ENCODE measurements at places on chromosomes 5 and 9.

- no peak for DNase-seq
Observed at GRCh38 chr9:89008055-89008743, 16.9 kb downstream of the S1PR3 start.

- no peak for DNase-seq
Observed at GRCh38 chr5:73564675-73565074, 764 bp downstream of the ANKRA2 start.

DNA sequence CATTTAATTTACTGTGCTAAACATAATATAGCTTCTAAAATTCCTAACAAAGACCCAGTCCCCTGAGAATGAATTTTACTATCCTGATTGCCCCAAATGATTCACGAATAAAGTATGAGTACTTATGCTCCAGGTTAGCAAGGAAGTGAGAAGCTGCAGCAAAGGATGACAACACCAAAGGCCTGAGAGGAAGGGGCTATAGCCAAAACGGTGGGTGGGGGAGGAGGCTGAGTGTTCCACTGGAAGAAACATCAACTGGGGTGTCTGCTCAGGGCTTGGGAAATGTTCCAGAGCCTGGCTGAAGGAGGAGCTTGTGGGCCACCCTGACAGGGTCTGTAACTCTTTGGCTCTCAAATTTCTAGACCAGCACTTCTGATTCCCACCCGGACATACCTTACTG lies 157.3 kb downstream of the ADAMTS12 start:
- DNase-seq: no peak

DNA sequence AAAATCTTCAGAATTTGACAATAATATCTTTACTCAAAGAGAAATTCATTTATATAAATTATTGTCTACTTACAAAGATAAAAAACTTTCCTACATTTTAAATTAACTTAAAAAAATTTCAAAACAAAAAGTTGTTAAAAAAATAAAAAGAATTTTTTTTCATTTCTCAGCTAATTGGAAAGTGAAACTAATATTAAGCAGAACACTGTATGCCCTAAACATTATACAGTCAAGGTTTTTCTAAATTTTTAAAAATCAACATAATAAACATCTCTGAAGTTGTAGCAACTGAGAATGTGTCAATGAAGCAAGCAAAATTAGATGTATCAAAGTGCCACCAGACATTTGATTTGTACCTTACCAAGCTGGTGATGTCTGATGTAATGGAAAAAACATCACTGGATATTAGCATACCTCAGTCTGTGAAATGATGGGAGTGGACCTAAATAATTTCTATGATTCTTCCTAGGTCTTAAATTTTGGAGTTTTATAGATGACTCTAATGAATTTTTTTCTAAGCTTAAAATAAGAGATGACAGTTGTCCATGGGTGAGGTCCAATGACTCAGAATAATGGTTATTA lies 290.1 kb downstream of the ADAMTS6 start:
- no peak for DNase-seq

- no peak for DNase-seq
Observed at GRCh38 chr5:172598251-172599203, 42.5 kb upstream of the NEURL1B start.

DNA sequence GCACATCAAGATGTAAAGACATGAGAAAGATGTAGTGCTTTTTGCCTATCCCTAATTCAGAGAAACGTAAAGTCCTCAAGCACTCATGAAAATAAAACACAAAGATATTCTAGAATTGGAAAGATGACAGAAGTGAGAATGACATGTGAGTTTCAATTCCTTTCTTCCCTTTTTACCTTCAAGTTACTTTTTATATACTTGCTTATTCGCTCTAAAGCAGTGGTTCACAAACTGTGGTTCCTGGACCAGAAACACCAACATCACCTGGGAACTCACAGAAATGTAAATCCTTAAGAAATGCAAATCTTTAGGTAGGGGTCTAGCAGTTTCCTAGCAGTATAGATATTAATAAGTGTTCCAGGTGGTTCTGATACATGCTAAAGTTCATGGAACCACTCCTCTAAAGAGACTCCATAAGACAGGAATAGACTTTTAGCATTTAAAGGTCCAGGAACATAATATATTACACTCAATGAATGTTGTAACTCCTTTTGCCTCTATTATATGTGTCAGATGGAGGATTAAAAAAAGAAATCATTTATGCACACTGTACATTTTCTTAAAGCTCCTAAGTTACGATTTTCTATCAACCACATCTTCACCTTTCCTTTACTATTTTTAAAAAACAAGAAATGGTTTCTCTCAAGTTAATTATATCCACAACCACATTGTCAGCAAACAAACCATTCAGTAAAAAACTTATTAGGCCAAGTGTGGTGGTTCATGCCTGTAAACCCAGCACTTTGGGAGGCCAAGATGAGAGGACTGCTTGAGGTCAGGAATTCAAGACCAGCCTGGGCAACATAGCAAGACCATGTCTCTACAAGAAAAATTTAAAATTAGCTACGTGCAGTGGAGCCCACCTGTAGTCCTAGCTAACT lies 39.9 kb downstream of the ERP44 start:
- no peak for DNase-seq

- no peak for DNase-seq
Observed at GRCh38 chr5:36881304-36881703, 4.7 kb downstream of the NIPBL start.

DNA sequence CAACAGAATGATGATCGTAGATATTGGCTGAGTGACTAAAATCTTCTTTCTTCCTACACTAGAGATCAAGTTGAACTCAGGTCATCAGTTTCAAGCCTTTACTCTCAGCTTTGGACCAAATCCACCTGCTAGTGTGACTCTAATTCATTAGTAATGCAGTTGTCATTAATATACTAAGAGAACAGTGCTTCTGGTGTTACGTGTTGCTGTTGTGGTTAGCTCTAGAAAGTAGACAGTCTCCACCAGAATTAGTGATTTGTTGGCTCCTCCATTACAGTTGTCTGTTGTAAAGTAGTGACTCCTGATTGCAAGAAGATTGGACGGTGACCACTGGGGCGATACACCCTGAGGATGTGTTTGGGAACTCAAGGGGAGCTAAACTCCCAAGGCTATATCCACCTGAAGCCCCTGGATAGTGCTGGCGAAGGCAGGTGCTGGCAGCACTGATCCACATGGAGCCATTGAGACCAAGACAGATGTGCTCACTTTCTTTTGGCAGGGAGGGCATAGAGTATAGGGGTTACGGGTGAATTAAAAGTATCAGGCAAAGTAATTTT lies 3.1 kb downstream of the CAMK4 start:
- no peak for DNase-seq

- no peak for DNase-seq
Observed at GRCh38 chr5:111389390-111390082, 122.8 kb downstream of the STARD4 start.

DNA sequence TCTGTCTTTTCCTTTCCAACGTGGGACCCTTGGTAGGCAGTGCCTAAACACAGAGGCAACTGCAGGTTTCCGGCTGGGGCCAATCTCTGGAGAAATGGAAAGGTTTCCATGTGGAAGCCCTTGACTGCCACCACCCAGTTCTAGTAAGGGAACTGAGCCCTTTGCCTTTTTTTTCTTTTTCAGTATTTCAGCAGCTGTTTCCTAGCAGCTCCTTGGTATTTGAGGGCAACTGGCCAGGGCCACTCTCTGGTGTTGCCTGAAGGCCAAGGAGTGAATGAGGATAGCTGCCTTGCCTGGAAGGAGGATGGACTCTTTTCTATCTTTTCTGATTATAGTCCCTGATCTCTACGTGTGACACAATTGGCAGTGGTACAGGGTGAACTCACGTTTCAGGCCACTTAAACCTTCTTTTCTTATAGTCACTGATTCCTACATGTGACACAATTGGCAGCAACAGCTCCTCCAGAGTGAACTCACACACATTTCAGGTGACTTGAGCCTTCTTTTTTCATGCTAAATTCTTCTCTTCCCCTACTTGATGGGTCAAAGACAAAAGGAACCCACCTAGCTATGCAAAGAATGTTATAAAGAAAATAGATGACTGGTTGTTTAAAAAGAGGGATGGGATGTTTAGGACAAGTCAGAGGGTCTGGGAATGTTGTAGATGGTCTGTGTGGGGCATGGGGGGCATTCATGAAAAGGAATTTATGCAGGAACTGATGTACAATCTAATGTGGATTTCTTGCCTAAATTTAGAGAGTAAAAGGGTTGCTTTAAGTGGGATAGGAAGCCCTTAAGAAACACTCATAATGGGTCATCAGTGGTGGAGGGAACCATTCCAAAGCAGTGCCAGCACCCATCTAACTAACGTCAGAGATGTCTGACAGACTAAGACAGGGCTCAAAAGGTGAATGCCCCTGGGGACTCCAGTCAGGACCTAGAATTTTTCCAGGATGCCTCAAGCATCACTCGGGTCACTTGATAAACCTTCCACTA lies 190.1 kb downstream of the TMEM232 start:
- no peak for DNase-seq

DNA sequence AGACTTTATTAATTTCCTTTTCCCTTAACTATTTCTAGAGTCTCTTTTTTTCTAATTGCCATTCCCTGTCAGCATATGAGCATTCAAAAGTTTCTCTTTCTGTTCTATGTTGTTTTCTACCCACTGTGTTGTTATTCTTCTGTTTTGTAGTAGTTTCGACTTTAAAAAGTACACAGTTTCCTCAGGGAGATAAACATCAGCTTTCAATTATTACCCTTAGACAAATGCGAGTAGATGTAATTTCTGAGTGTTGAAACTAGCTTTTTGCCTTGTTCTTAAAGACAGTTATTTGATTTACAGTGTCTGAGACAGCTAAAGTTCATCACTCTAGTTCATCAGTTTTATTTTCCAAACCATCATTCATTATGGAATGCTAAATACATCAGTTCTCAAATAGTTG lies 19.5 kb downstream of the MTREX start:
- DNase-seq: no peak

- no peak for DNase-seq
Observed at GRCh38 chr9:96460882-96461281, 10.9 kb downstream of the HABP4 start.

GRCh38 chr9:119768266-119768665 lies 399.0 kb upstream of the BRINP1 start:
- no peak for DNase-seq

DNA sequence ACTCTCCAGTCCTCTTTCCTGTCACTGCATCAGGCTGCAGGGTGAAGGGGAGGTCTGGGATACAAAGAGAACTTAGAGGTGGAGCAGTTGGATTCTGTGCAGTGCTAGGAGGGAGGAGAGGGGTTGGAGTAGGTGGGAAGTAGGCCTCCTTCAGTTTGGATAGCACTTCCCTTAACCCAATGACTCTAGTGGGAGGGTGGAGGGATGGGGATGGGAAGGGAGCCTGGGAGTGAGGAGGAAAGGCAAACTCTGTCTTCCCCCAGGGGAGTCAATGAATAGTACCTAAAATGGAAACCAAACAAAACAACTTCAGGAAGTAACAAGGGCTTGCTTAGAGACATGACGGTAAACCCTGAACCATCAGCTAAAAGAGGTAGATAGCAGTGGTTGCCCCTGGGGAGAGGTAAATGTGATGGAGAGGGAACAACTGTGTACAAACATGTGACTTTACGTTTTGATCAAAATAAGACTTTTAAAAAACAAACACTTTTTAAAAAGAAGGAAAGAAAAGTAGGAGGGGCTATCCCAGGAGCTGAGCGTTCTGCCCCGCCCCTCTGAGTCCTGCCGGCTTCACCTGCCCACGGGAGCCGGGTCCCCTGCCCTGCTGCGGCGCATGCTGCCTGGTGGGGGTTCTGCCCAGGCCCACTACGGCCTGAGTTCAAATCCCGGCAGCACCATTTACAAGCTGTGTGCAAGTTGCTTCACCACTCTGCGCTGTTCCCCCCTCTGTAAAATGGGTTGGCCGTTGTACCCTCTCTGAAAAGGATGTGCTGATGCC lies 30.9 kb downstream of the GSN start:
- DNase-seq: peak; percentile 54

DNA sequence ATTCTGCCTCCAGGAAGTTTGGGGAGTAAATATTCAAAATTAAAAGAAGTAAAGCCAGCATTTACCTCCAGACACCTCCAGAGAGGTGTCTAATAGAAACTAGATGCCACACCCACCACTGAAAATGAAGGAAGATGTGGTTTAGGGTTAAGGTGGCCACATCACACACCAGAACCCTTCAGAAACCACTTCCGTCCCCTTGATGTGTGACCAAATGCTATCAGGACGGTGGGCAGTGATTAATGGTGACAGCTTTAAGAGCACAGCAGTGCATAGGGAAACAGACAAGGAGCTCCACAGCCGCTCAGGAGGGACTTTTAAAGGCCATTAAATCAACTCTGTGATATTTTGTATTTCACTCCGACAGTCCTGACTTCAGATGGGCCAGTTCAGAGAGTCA lies 295.2 kb downstream of the BRINP1 start:
- DNase-seq: no peak

DNA sequence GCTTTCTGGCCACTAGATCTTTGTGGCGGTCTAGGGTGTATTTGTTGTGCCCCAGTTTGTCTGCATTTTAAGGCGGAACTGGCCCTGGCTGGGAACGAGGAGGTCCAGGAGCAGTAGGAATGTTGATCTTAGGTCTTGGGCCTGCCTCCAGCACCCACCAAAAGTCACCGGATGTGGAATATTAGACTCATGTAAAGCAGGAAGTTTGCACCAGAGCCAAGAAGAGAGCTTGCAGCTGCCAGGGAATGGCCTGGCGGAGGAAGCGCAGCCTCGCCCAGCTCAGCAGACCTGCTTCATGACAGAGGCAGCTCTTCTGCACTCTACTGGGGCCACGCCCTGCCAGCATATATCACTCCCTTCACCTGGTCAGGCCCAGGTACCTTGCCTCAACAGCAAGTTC lies 3.3 kb downstream of the GPX3 start:
- no peak for DNase-seq

DNA sequence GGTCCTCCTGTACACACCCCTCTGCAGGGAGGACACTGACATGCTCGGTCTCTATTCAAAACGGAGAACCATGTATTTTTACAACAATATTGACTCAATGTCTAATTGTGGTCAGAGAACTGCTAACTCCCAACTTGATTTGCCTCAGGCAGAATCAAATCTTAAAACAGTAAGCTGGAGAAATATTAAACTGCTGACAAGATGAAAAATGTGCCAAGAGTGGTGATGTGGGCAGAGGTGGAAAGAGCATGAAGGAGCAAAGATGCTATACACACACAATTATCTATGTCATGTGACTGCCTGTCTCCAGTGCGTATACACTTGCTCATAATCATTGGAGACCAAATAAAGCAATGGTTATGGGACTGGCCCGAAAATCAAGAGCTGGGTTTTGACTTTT lies 556.1 kb upstream of the ZNF608 start:
- DNase-seq: no peak

DNA sequence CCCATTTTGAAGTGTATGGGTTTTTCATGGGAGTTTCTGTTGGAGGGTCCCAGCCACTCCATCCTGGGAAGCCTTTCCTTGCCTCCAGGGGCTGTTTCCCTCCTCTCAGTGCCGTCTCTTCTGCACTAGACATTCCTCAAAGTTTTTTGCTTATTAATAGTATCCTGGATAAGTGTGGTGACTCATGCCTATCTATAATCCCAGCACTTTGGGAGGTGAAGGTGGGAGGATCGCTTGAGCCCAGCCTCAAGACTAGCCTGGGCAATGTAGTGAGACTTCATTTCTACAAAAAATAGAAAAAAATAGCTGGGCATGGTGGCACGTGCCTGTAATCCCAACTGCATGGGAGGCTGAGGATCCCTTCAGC lies 43.1 kb downstream of the RALGPS1 start:
- no peak for DNase-seq
